ENCODE measurements at places on chromosomes 4 and X. TPM values are rescaled to one million over a fixed set of nuclear protein-coding genes. Genes with fewer than 3 reads are reported as not detected.

PTPN13 gene
- 6.7 TPM for polyA plus RNA-seq

SMIM43 gene
- 0.17 TPM for polyA plus RNA-seq

GLRA3 gene
- polyA plus RNA-seq, result 0.76 TPM

TLR3 gene
- not detected for polyA plus RNA-seq

SAGE1 gene
- not detected for polyA plus RNA-seq

TMPRSS11F gene
- not detected for polyA plus RNA-seq

AKAP14 gene
- polyA plus RNA-seq, result not detected

MED28 gene
- polyA plus RNA-seq, result 31.8 TPM

MAGEB1 gene
- not detected for polyA plus RNA-seq

TMSB15A gene
- polyA plus RNA-seq, result 1,130 TPM

NPY1R gene
- polyA plus RNA-seq, result 19.8 TPM

RHOXF1 gene
- polyA plus RNA-seq, result 1.6 TPM

GAGE2A gene
- polyA plus RNA-seq, result not detected

NSG1 gene
- 921 TPM for polyA plus RNA-seq

ERVMER34-1 gene
- not detected for polyA plus RNA-seq

DIAPH2 gene
- polyA plus RNA-seq, result 0.14 TPM

SERTM2 gene
- polyA plus RNA-seq, result not detected

SOWAHB gene
- polyA plus RNA-seq, result not detected

RBM46 gene
- 0.09 TPM for polyA plus RNA-seq

PCSK1N gene
- polyA plus RNA-seq, result 243 TPM

PHEX gene
- 0.59 TPM for polyA plus RNA-seq

Measured in neural cell (in vitro differentiated cells).